ENCODE measurements at places on chromosomes 16 and 17.

DNA sequence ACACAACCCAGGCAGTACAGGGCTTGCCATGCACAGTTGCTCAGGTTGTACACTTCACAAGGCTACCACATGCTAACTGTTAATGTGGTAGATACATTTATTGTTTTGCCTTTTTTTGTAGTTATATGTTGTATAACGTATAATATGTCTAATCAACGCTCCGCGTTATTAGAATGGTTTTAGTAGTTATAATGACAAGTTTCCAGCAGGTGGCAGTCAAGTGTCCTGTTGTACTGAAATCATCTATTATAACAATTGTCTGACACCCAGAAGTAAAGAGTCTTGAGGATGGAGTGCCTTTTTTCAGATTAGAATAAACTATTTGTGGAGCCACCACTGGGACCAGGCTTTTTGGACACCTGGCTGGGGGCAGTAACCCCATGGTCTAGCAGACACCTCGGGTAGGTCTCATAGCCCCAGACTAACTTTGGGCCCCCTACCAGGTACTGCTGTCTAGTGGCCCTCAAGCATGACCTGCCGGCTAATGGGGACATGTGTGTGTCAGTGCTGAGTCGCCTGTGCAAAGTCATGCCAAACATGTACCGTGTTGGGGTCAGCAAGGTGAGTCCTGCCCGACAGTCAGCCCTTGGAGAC lies 32.8 kb downstream of the MYO15A start:
- DNase-seq = no peak

- no peak for DNase-seq
Observed at GRCh38 chr16:80619824-80620223, 79.0 kb downstream of the DYNLRB2 start.

- no peak for DNase-seq
Observed at GRCh38 chr17:66747578-66748275, 87.2 kb upstream of the CACNG5 start.

GRCh38 chr17:29045734-29046472 lies 3.0 kb downstream of the PIPOX start:
- DNase-seq = no peak

- no peak for DNase-seq
Observed at GRCh38 chr17:49597928-49598655, 22.4 kb downstream of the NXPH3 start.

DNA sequence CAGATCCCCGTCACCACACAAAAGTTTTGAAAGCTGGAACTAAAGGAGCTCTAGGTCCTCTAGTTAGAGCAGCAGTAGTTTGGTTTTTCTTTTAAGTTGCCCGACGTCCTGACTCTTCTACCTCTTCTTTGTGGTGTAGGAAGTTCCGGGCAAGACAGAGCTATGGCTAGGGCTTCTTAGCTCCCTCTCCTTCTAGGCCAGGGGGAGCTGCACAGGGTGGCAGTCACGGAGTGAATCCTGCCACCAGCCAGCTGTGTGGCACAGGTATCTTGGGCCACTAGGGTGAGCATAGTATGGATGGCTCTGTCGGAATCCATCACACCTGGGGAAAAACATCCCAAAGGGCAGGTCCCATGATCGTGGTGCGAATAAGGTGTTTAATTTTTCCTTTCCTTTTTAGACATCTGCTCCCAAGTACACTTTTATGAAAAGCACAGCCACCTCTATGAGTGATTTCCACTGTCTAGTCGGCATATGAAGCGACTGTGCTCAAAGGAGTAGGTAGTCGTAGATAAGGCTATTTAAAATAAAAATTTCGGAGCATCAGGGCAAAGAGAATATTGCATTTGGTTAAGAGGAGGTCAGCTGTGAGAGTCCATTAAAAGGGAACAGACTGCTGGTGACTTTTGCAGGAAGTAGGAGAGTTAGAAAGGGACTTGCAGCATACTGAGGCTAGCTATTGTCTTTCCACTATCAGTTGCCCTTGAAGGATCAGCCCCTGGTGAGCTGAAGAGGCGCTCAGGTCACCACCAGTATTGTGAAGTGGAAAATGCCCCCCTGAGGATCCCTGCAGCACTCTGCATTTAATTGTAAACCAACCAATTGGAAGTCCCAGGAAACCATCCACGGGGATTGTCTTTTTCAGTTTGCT lies 2.1 kb downstream of the PRKCA start:
- DNase-seq = peak; percentile 35

Data from transverse colon (tissue), 4 donors.